ENCODE measurements at places on chromosomes 4 and X.

- no peak for DNase-seq
These were observed 103.9 kb upstream of the KLHL13 start for GRCh38 chrX:118220509-118220908.

DNA sequence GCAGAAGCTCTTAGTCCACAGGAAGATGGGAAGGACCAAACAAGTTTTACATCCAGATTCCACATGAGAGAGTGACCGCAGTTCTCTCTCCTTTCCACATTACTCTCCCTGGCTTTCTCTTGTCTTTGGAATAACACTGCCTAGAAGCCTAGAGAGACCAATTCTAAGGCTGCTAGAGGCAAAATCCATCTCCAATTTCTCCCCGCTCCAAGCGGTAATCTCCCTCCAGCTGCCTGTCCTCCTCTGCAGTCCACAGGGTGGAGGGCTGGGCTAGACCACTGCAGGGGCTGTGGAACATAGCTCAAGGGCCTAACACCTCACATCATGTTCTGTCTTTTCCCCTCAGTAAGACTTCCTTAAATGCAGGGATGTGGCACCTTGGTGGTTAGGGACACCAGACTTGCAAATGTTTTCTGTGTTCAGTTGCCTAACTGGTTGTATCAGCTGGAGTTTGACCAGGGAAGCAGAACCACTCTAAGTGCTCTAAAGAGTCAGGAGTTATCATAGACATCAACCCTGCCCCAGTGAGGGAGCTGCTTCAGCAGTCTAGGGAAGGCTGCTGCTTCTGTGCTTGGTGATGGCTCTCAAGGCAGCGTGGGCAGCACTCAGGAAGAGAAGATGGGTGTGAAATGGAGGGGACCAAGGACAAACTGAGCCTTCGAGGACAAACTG, 423.1 kb downstream of the BCOR start:
- no peak for DNase-seq

DNA sequence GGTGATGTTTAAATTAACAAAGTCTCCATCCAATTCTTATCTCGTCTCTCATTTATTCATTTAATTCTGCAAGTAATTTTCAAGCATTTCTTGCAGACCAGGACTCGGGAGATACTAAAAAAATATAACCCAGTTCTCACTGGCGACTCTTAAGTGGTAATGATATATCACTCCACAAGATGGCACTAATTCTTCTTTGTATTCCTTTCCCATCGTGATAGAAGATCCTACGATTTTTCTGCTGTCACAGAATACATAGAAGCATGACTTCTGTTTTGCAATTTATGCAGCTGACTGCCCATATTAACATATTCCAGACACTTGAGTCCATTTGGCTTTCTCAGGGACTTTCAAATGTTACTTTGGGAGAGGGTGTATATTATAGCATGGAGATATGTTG, 64.0 kb upstream of the FGF13 start:
- DNase-seq, result peak; percentile 2

DNA sequence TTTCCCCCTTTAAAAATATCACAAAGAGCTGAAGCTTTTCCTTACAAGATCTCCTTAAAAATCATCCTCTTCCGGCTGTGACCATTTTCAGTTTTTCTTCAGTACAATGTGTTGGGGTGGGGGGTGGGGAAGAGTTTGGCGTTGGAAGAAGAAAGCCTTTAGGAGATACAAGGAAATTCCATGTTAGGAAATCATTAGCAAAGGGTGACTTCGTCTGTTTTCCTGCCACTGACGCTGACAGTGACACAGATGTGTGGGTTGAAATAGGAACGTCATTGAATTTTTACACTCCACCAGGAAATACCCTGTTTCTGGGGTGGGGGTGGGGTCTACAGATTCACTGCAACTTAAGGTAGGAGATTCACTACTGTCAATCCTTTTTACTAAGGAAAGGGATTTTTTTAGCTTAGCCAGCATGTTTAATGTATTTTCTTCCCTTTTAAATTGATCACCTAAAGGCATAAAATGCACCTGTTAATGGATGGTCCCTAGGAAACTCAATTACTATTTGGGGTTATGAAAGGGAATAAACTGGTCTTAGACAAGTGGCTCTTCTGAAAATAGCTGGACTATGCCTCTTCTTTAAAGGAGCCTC, 3.9 kb downstream of the MAMLD1 start:
- peak; percentile 60 for DNase-seq

DNA sequence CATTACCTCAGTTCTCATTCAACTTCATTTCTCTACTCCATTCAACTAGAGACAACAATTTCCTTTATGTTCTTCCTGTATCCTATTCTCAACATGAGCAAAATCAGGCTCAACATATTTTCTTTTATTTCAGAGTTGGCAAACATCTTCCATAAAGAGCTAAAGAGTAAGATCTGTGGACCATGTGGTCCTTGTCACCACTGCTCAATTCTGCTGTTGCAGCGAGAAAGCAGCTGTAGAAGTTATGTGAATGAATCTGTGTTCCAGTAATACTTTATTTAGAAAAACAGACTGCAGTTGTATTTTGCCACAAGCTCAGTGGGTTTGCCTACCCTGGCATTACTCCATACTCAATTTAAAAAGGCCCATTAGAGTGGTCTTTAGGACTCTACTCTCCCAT, 2057.3 kb downstream of the ARAP2 start:
- DNase-seq, result no peak

- DNase-seq, result peak; percentile 4
These were observed 886.5 kb upstream of the EPHA5 start for GRCh38 chr4:66556651-66557278.

GRCh38 chrX:65894133-65894532, 145.7 kb downstream of the VSIG4 start:
- DNase-seq, result no peak

DNA sequence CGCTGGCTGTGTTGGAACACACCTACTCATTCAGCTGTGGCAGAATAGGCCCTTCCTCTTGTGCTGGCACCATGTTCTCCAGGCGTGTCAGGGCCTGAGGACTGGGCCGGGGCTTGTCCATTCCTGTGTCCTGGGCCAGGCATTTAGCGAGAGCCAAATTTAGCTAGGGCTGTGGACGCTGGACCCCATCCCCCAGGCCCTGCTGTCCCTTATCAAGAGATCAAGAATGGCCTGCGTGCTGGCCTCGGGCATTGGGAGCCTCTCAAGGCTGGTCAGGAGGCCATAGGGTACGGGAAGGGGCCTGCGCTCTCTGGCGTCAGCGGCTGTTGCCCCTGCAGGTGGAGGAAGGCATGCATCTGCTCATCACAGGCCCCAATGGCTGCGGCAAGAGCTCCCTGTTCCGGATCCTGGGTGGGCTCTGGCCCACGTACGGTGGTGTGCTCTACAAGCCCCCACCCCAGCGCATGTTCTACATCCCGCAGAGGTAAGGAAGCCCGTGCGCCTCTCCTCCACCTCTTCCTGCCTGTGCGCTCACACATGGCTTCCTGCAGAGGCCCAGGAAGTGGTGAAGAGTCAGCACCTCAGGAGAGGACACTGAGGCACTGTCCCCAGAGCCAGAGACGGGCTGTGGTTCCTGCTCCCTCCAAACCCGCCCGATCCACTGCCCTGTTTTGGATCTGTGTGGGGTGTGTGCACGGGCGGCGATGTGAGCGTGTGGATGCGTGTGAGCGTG, 15.3 kb downstream of the ABCD1 start:
- no peak for DNase-seq

DNA sequence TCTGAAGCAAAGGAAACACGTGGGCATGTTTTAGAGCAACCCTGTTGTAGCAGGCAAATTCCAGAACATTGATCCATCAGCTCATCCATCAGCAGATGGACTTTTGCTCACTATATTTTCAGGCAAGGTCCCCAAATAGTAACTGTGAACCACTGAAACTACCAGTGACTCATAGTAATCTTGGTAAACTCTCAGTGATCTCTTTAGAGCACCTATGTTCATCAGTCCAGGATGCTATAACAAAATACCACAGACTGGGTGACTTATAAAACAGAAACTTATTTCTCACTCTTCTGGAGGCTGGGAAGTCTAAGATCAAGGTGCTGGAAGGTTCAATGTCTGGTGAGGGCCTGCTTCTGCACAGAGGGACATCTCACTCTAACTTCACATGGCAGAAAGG, 28.9 kb upstream of the BTC start:
- no peak for DNase-seq

DNA sequence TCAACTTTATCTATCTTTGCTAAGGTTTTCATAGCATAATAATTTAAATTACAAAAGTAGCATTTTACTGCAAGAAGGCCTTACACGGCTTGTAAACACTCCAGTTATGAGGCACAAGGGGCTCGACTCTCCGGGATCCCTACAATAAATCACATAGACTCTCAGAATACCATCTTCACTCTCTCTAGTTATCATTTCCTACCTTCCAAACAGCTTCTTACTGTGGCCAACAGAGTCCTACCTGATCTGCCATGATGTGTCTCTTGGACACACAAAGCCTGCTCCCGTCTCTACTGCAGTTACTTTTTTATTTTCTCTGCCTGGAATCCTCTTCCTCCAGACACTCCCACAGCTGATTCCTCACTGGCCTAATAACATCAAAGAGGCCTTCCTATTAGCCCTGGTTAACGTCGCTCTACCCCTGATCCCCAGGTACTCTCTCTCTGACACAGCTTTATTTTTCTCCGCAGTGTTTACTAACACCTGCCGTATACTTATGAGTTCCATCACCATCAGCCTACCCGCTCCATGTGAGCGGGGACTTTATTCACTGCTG, 559.6 kb upstream of the DIPK2B start:
- DNase-seq, result no peak

DNA sequence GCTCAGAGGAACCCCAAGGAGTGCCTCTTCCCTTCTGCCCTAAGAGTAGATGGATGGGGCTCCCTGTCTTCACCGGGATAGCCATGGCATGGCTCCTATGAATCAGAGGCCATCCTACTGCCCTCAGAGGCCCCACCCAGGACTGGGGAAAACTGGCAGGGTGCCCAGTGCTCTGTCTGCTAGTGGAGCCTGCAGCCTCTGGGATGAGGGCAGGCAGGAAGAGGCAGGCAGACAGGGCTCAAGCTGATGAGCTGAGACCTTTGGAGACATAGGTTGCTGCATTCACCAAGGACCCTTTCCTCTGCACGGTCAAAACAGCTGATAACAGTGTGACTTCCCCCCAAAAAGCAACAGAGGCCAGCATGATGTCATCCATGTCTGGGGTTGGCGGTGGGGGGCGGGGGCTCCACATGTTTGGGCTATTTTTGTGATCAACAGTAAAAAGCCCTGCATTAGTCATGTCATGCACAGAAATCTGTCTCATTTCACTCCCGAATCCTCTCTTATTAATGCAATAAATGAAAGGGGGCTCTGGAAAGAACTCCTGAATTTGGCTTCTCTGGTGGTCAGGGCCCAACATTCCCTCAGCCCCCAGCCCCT, 207.6 kb upstream of the MAMLD1 start:
- DNase-seq, result peak; percentile 64

GRCh38 chrX:45889471-45889870, 655.8 kb downstream of the ZNF674 start:
- DNase-seq, result peak; percentile 34

- no peak for DNase-seq
These were observed 476.4 kb upstream of the HS3ST1 start for GRCh38 chr4:11904846-11905739.
